ENCODE measurements at places on chromosomes 12 and 14. TPM values are rescaled to one million over a fixed set of nuclear protein-coding genes. Genes with fewer than 3 reads are reported as not detected.

DNA sequence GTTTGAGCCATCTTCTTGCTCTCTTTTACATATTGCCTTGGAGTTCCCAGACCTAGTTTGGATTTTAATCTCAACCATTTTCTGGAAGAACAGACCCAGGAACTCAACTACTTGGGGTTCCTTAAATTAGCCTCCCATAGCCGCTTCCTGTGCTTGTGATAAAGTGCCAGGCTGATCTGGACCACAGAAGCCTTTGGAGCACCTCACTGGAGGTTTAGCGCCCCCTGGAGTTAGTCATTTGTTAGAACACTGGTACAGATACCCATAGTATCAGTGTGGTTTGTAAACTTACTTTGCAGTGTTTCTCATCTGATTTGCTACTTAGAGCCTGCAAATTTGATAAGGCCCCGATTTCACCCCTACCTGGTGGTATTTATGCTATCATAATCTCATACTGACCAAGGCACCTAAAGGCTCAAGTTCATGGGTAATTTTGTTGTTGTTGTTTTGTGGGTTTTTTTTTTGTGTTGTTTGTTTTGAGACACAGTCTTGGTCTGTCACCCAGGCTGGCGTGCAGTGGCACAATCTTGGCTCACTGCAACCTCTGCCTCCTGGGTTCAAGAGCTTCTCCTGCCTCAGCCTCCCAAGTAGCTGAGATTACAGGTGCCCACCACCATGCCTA, 3.7 kb downstream of the UNC119B start:
- no peak for DNase-seq

DNA sequence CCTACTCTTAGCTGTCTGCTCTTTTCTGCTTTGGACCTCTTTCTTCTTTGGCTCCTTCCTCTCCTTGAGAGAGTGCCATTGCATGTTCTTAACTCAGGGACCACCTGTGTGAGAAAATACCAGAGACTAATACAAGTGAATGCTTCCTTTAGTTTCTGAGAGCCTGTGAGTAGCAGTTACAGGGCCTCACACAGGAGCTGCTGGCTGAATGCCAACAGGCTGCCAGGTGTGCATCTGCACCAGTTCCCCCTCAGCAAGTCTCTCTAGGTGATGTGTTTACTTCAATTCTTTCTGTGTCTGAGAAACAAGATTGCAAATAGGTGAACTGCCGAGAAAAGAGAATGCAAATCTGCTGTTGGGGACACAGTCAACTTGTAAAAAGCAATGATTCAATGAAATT, 108.2 kb downstream of the STXBP6 start:
- no peak for DNase-seq

GRCh38 chr12:56198836-56199235, 9.6 kb upstream of the SMARCC2 start:
- DNase-seq: no peak

- peak; percentile 36 for DNase-seq
Observed at GRCh38 chr14:105867961-105868599, 341.7 kb downstream of the TMEM121 start.

BBOF1 gene
- 3.9 TPM for total RNA-seq

FGF6 gene
- not detected for total RNA-seq

TEX52 gene
- total RNA-seq: not detected

All from cardiac septum (tissue), 1 donor.